ENCODE measurements at places on chromosomes 6 and 20.
A peak's percentile ranks its signal among the peaks of the same experiment; 100 is the strongest.

GRCh38 chr6:4812068-4812467 lies 35.9 kb downstream of the CDYL start:
- no peak for DNase-seq

- no peak for DNase-seq
Measured at GRCh38 chr6:44230034-44230675, 6.8 kb downstream of the SLC29A1 start.

GRCh38 chr6:125252891-125253290 lies 48.9 kb downstream of the HDDC2 start:
- no peak for DNase-seq

DNA sequence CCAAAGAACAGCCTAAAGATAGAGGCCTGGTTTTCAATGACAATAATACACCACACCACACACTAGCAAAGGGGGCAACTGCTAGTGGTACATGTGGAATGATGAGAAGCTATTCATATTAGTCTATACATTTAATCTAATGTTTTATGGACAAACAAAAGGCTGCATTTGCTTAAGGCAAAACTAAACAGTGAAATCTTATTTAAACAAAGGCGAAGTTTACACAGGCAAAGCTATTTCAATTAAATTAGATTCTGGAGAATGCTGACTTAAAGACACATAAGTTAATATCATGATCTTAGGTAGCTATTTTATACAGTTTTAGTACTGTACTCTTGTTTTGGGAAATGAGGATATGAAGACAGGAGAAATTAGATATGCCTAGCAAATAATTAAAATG lies 53.9 kb upstream of the SIM1 start:
- DNase-seq, result no peak

- DNase-seq, result no peak
Measured at GRCh38 chr6:143362192-143362558, 88.3 kb downstream of the ADAT2 start.

- DNase-seq, result no peak
Measured at GRCh38 chr6:111522393-111523020, 39.5 kb upstream of the REV3L start.

DNA sequence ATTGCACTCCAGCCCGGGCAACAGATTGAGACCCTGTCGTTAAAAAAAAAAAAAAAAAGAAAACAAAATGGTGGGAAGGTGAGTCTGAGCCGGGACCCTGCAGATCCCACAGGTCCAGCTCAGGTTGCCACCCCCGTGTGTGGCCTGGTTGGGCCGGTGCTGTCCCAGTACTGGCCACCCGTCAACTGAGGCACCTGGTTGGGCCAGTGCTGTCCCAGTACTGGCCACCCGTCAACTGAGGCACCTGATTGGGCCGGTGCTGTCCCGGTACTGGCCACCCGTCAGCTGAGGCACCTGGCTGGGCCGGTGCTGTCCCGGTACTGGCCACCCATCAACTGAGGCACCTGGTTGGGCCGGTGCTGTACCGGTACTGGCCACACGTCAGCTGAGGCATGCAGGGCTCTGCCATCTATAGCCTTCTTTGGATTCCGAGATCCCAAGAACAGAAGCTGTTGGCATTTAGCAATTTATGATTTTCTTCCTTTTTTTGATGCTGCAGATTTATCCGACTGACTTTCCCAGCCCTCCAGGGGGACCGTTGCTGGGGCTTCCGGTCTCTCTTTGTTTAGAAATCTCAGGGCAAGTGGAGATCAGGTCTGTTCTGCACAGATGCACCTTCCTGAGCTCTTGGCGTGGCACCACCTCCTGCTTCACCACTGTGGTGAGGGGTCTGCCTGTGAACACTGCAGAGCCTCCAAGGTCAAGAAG lies 113.8 kb downstream of the SYCP2 start:
- no peak for DNase-seq

DNA sequence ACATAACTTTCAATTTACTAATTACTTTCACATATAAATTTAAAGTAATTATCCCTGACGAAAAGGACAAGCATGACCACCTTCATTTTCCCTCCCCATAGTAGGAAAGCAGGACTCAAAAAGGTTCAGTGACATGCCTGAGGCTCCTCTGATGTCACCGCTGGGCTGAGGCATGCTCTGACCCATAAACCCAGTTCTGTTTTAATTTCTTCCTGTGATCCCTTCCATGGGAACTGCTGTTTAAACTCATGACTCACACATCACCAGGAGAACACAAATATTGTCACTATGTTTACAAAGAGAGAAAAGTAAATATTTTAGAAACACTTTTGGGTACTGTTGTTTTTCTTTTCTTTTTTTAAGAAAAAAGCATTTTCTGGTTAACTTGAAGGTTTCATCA lies 38.0 kb upstream of the NR2E1 start:
- DNase-seq, result peak; percentile 45

- DNase-seq, result no peak
Measured at GRCh38 chr6:135867332-135867731, 15.8 kb downstream of the PDE7B start.

DNA sequence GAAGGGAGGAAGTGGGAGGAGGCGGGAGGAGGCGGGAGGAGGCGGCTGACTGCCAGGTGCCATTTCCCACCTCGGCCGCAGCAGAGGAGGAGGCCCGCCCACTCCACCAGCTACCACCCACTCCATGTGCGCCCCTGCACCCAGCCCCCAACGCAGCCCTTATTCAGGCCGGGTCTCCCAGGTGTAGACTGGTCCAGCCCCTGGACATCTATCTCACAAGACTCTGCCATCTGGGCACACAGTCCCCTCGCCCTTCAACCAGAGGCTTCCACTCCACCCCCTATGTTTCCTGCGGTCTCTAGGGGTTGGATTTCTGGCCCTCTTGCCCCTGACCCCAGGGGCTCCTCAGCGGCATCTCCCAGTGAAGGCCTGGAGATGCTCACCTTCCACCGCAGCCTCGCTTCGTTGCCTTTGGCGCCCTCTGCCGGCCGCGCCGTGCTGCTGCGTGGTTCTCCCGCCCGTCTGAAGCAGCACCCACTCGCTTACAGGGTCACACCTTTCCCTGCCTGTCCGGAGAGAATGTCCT lies 32.6 kb upstream of the FAM83D start:
- DNase-seq, result no peak

- DNase-seq, result no peak
Measured at GRCh38 chr6:90716376-90716775, 129.5 kb upstream of the MAP3K7 start.

GRCh38 chr6:115544765-115545671 lies 515.7 kb downstream of the FRK start:
- no peak for DNase-seq

DNA sequence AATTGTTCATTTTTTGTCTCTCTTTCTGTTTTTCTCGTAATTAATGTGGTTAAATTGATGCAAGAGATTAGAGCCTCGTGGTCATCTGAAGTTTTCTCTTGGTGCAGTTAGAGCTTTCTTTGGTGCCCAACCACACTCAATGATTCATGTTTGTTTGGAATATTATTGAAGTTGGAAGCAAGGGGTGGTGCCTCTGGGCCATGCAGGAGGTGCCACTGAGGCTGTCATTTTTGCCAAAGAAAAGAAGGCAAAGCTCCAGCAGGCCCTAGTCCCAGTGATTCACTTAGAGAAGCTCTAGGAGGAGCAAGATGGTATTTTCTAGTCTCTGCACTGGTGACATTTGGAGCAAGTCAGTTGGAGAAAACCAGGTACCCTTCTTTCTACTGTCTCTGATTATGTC lies 144.5 kb upstream of the RALGAPA2 start:
- no peak for DNase-seq

- DNase-seq, result no peak
Measured at GRCh38 chr20:42399802-42400201, 781.6 kb upstream of the CHD6 start.

- DNase-seq, result peak; percentile 72
Measured at GRCh38 chr20:56222201-56222600, 26.3 kb upstream of the MC3R start.

- DNase-seq, result peak; percentile 70
Measured at GRCh38 chr6:44446626-44447300, 59.3 kb downstream of the CDC5L start.

- DNase-seq, result peak; percentile 43
Measured at GRCh38 chr20:2108987-2109386, 7.4 kb downstream of the STK35 start.

GRCh38 chr6:82924799-82925535 lies 140.7 kb downstream of the UBE3D start:
- DNase-seq, result no peak

- no peak for DNase-seq
Measured at GRCh38 chr6:1600764-1601157, 9.0 kb upstream of the FOXC1 start.

GRCh38 chr6:166484863-166485262 lies 101.6 kb downstream of the RAMACL start:
- DNase-seq, result no peak

DNA sequence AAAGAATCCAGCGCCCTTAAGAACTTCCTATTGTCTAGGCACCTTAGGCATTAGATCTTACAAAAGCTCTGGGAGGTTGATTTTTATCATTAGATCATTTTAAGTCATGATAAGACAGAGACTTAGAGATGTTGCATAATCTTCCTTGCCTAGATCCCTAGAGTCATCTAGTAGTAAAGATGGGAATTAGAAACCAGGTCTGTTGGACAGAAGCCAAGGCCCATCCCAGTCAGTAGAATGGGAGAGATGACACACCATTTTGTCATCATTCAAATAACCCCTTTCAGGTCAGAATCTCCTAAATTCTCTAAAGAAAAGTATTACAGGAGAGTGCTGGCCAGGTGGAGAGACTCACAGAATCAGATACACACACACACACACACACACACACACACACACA lies 579.1 kb downstream of the BMP2 start:
- peak; percentile 89 for DNase-seq

DNA sequence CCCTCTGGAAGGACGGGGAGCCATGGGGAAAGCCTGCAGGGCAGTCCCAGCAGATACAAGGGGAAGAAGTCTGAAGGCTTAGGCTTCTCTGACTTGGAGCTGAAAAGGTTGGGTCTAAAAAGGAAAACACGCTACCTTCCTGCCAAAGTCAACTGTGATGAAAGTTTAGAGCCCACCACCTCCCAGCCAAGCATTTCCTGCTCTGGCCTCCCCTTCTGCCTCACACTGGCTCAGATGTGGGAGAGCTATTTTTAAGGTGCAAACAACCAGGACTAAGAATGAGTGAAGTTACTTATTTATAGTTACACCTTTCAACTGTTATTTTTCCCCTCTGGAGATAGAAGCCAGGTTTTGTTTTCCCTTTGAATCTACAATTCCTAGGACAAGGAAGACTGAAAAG lies 21.2 kb downstream of the NEDD9 start:
- DNase-seq, result no peak

DNA sequence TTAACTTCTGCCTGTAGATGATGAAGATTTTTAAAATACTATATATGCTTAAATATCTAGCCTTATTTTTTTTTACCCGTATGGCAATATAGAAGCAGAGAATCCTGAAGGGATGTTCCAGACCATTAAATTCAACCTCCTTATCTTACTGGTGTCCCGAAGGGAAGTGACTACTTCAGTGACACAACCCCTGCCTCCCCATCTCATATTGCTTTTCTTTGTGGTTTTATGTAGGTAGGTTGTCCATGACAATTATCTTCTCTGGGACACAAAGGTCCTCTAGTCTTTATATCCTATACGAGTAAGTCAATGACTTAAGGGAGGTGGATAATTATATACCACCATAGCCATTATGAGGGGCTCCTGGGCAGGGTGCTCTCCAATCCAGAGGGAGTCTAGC lies 57.4 kb upstream of the EMILIN3 start:
- DNase-seq, result no peak

DNA sequence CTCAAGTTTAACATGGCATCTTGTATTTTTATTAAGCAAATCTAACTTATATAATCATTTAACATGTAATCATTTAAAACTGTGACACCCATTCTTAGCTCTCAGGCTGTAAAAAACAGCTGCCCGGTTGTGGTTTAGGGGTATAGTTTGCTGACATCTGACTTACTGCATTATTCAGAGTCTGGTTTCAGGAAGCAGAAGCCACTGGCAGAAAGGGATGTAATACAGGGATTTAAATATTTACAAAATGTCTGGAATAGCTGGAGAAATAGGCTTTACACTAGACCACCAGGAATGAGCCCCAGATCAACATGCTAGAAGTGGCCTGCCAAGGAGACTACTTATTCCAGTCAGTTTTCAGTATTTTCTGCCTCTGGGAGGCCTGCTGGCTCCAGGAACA lies 421.1 kb downstream of the CD109 start:
- DNase-seq, result no peak

- DNase-seq, result no peak
Measured at GRCh38 chr6:145206247-145206907, 528.9 kb downstream of the EPM2A start.

- no peak for DNase-seq
Measured at GRCh38 chr6:80903711-80904110, 797.2 kb downstream of the BCKDHB start.

DNA sequence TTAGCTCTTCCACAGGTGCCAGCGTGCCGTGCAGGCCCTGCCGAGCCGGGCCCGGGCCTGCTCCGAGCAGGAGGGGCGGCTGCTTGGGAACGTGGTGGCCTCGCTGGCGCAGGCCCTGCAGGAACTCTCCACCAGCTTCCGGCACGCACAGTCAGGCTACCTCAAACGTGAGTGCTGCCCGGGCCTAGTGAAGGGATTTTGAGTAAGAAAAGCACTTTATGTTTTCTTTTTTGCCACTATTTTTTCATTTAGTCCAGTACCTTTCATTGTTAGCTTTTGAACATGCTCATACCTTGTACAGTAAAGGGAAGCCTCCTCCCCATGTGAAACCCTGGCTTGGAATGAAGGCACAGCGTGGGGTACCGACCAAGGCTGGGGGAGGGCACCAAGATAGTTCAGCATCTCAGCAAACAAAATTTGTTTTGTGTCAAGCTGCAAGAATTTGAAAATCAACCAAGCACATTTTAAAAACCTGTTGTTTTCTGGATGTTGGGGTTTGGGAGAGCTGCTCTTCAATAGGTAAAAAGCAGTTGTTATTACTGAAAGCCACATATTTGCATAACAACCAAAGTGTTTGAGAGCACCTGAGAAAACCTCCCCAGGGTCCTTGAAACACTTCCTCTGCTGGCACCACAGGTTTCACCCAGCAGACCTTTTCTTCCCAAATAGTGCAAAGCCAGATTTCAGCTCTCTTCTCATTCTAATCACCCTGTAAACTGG lies 18.4 kb downstream of the STX16 start:
- DNase-seq, result no peak

- no peak for DNase-seq
Measured at GRCh38 chr6:136429264-136430065, 120.8 kb downstream of the MAP7 start.

DNA sequence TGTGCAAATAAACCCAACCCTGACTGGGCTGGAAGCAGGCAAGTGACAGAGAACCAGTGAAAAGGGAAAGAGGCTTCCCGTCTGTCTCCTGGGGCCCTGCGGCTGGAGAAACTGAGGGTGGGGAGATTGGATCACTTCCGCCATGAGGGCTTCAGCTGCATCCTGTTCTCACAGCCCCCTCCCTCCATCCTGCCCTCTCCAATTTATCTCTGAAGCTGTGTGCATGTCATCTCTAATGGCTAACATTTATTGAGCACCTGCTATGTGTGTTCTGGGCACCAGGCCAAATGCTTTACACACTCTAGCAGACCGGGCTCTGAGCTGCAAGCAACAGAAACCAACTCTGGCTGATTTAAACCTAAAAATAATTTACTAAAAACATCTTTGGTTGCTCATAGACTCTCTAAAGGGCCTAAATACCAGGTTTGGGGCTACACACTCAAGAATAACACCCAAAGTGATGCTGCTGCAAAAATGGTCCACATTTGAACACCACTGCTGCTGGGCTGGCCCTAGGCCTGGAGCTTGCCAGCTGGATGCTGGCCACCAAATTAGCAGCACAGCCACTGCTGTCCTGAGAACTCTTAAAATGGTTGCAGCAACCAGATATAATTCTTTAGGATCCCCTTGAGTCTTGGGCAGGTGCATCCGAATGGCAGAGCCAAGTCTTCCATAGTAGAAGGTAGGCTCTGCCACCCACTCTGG lies 123.6 kb upstream of the LRFN2 start:
- DNase-seq, result no peak

- DNase-seq, result no peak
Measured at GRCh38 chr6:20669571-20670314, 135.5 kb downstream of the CDKAL1 start.
